ENCODE measurements at places on chromosomes 6 and 20. TPM values are rescaled to one million over a fixed set of nuclear protein-coding genes. Genes with fewer than 3 reads are reported as not detected.

DNA sequence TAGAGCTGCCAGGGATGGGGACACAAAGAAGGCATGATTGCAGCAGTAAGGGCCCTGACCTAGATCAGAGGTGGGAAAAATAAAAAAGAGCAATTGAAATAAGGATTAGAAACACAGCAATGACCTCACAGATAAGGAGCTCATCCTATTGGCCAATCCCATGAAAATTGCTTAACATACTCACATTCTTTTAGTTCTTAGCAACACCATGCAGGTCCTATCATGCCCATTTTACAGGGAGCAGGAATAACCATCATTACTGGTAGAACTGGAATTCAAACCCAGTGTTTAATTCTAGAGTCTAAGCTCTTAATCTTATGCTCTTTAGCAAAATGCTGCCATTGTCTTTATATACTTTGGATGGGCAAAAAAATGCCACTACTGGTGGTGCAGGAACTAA, 267.7 kb downstream of the RNF144B start:
- no peak for DNase-seq

DNA sequence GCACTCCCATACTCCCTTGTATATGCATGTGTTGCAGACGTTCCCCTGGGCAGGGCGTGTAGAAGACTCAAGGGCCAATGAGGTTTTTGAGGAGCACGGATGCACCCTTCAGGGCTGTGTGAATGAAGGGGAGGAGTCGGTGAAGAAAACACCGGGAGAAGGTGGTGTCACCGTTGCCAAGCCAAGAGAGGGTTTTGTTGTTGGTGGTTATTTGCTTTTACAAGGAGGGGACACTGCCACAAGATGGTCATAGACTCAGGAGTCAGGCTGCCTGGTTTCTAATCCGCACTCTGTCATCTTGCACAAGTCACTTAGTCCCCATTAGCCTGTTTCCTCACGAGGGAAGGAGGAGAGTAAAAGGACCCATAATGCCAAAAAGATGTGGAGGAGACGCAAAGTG, 124.0 kb downstream of the PXDC1 start:
- DNase-seq, result no peak

DNA sequence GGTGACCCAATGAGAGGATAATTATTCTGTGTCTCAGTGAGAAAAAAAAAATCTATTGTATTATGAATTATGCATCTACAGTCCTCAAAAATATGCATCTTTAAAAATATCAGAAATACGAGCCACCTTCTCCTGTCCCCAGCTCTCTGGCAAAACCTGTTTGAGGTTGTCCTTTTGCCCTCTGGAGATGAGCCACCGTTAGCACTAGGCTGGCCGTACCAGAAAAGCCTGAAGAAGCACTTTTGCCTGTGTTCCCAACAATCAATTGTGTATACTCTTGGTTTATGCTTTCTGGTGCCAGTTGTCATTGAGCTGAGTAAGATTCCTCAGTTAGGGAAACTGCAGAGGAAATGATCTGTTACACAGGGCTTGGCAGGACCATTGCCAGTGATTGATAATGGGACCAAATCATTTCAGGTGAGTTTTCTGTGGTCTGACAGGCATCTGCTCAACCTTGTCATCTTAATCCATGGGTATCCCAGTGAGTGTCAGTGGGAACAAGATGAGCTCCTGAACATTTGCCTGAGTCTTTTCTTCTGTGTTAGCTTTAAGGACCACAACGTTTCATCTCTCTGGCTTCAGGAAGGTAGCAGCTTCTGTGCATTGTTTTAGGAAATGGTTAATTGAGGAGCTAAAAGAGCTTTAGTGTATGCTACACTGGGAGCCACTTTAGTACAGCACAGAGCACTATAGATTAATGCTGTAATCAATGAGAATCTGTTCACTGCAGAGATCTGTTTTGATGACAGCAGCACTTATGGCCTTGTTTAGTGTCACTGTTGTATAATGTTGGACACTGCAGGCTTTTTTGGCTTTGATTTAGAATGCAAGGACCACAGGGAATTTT, 330.1 kb downstream of the RIMS1 start:
- DNase-seq, result no peak

DNA sequence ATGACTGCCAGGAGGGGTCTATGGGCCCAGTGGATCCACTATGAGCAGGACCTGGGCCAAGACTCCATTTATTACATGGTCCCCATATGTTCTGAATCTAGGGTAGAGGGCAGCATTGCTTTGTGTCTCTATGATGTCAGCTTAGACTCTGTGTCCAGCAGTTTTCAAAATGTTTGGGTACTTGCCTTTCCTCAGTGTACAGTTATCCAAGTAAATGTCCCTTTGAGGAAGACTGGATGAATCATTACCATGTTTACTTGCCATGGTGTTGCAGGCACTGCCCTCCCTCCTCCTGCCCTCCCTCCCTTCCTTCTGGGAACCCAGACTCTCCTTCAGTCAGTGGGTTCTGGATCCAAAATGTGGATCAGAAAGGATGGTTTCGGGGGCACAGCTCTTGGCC, 108.6 kb downstream of the NRN1 start:
- DNase-seq, result no peak

DNA sequence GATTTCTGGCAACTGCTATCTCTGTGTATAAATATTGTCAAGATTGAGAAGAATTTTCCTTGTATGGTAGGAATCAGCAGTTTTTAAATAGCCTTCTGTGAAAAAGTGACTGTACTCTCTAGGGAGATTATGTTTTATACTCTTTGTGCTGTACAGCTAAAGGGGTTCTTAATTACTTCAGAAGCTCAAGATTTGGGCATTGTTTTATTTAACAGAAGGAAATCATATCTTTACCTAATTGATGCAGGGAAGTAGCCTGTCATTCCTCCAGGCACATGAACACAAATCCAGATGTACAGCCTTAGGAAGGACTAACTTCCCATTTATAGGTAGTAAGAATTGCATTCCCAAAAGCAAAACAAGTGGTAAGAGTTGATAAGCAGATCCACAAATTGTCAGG, 1.3 kb downstream of the CALHM5 start:
- no peak for DNase-seq

DNA sequence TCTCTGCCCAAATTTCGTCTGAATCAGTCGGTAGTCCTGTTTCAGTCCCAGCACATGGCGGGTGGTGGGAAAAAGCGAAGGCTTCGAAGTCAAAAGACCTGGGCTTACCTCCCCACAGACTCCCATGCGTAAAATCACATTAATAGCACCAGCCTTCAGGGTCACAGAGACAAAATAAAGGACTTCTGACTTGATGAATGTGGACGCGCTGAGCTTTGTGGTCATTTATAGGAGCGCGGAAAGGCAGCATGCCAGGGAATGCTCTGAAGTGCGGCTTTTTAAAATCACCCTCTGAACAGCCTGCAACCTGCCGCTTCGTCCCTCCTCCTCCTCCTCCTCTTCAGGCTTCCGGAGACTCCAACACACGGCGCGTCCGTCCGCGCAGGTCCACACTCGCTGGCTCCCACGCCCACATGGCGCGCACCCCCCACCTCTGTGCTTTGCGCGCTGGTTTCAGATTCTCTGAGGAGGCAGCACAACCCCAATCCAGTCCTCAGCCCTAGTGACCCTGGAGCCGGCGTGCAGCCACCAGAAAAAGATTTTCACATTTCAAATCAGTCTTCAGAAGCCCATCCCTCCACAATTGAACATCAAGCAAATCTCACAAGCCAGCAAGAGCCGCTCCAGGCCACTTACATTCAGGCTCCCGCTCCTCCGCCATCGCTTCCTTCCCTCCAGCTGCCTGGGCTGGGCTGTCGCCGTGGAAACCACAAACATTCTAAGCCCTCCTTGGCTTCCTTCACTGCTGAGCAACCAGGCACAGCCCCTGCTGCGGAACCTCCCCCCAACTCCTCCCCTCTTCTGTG, at the start of gene C6orf118:
Gene C6orf118, minus strand, starts transcription at position 680 of the 806 bp plus-strand sequence. Its CDS starts 19 bp downstream, at position 661.
- no peak for DNase-seq

- DNase-seq, result no peak
Measured at GRCh38 chr20:3692706-3693294, 11.0 kb upstream of the ADAM33 start.

- no peak for DNase-seq
Measured at GRCh38 chr6:150670311-150670710, 70.6 kb downstream of the PLEKHG1 start.

- no peak for DNase-seq
Measured at GRCh38 chr20:51860111-51860882, 58.0 kb upstream of the SALL4 start.

DNA sequence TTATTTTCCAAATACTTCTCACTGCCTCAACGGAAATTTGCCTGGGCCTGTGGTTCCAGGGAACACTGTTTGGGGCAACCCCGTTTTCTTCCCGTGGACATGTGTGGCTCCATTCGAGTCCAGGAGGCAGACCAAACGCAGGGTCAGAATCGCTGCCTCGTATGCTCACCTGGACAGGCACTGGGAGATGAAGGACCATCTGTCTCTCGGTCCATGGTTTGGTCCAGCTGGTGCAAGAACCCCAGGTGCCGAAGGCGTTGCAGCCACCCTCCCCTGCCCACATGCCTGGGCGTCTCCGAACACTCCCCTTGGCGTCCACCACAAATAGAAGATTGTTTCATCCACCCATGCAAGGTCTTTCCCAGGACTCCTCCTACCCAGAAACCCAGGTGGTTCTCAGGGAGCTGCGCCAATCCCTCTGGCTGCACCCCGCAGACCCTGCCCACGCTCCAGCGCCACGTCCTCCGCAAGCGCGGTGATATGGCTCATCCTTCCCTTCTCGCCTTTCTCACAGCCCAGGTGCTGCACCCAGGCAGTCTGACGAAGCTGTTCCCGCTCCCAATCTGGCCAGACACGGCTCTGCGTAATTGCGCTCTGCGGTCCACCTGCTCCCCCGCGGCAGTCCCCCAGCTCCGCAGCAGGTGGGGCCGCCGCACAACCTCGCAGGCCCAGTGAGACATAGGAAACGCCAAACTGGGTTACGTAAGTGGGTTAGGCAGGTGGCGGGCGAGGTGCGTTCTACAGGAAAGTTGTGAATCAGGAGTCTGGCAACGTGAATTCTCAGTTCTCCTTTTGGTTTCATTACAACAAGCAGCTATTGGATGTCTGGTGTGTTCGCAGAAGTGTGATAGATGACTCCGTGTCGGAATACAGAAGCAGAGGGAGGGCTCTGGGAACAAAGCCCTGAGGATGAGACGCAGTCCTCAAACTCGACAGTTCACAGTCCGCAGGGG, 146.2 kb upstream of the ECI2 start:
- no peak for DNase-seq

GRCh38 chr6:147742440-147742839, 233.9 kb downstream of the SAMD5 start:
- DNase-seq, result no peak

DNA sequence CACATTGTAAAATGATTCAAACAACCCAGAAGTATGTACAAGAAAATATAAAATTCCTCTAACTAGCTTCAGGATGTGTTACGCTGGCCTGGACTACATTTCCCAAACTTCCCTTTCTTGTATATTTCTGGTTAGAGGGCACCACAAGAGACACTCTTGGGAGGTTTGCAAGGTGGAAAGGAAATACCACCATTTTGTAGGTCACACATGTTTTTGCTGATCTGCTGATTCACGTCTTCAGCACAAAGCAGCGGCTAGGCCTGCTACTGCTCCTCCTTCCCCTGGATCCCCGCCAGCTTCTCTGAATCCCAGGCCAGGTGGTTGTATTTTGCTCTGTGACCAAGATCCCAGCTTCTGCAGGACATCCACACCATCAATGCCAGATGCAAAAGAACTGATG, 104.2 kb downstream of the AGPAT4 start:
- DNase-seq, result peak; percentile 39

DNA sequence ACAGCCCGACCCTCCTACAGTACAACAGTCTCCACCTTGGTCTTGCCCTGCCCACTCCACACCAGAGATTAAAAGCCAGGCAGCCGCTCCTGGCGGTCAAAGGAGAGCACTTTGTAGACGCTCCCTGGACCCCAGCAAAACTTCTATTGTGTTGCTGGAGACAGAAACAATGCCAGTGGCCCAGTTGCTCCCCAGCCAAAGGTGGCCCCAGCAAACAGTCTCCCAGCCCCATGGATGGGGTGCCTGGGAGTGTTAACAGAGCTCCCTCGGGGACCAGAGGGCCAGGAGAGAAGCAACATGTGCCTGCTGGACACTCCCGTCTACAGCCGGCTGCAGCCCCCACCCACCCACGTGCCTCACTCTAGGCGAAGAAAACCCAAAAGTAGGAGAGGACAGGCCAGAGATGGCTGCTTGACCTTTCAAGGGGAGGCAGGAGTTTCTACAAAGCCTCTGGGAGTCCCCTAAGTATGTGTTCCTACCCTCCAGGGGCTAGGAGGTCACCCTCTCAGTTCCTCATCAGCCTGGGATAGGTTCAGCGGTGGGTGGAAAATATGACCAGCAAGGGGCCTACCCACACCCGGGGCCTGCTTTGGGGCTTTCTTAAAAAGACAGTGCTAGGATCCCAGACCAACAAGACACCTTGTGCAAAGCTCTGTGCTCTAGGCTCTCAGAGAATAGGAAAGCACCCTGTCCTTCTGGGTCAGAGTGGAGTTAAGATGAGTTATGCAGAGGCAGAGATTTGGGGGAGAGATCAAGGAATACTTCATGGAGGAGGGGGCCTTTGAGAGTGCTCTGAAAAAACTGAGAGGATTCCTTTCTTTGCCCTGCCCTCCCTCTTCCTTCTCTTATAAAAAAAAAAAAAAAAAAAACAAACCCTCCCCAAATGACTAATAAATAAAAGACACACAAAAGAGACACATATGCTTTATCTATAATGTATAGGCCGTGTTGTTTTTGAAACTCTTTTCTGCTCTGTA, 19.0 kb upstream of the PREX1 start:
- DNase-seq, result no peak

GRCh38 chr6:112595841-112596240, 248.7 kb downstream of the RFPL4B start:
- no peak for DNase-seq

DNA sequence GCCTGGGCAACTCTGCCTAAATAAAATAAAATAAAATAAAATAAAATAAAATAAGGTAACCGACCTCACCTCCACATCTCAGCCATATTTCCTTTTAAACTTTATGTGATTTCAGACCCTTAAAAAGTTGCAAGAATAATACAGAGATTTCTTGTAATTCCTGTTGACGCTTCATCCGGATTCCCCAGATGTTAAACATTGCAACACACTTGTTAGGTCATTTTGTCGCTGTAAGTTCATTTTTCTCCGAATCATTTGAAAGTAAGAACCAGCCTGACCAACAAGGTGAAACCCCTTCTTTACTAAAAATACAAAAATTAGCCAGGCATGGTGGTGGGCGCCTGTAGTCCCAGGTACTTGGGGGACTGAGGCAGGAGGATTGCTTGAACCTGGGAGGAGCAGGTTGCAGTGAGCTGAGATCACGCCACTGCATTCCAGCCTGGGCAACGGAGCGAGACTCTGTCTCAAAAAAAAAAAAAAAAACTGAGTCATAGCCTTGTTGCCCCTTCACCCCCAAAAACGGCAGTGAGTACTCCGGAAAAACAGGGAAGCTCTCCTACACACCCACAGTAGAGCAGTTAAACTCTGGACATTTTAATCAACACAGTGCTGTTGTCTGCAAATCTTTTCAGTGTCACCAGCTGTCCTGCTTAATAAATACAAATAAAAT, 5.9 kb downstream of the PYGB start:
- DNase-seq, result no peak

GRCh38 chr6:135185483-135185882, 4.4 kb downstream of the MYB start:
- no peak for DNase-seq

The GPSM3 gene
- 39.2 TPM for total RNA-seq

The HCRTR2 gene
- not detected for total RNA-seq

The BCAS1 gene
- 0.51 TPM for total RNA-seq

The PI3 gene
- not detected for total RNA-seq

The SLC13A3 gene
- total RNA-seq, result 1.5 TPM

The TPBG gene
- 15.0 TPM for total RNA-seq

The RAD21L1 gene
- not detected for total RNA-seq

All from mesenteric fat pad (tissue), 1 donor.